ENCODE measurements at places on chromosomes 4 and X.
A peak's percentile ranks its signal among the peaks of the same experiment; 100 is the strongest.

- no peak for DNase-seq
Measured at GRCh38 chr4:17647927-17648326, 33.5 kb downstream of the MED28 start.

DNA sequence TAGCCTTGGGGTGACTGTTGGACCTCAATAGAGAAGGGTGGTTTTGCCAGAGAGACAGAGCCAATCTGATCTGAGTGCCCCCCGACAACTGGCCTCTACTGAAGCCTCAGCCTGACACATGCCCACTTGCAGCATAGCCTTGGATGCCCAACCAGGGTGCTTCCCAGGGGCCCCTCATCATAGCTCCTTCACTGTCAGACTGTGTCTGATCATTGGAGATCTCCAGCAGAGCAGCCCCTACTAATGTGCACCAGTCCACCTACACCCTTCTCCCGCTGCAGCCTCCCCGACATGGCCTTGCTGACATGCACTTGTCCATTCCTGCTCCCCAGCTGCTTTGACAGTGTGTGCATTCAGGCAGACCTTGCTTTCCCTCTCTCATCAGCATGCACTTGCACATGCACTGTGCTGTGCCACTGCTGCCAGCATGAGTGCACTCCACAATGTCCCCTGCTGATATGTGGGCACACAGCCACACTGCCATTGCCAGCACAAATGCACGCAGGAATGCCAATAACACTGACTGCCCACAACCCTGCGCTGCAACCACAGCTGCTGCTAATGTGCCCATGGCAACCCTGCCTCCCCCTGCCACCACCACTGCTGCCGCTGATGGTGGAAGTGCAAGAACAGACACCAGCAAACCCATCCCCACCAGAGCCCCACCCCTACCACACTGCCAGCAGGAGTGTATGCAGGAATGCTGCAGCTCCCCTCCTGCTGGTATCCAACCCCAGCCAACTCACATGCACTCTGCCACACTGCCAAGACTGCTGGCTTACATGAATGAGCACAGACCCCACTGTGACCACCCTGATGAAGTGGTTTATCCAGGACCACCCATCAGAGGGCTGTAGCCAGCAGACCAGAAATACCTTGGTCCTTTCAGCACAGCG lies 68.1 kb upstream of the ZMAT1 start:
- DNase-seq: no peak

DNA sequence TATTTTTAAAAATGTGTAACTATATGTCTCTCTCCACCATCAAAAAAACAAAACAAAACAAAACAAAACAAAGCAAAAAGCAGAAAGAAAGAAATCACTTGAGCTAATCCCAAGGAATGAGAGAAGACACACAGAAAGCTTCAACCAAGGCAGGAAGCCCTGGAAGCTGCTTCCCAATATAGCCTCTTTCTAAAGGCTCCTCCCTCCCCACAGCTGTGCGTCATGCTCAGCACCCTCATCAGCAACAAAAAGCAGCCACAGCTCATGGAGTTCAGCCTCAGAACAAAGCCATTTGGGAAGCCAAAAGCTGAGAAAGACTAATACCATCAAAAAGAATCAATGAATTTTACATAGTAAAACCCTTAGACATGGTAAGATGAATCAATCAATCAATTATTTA lies 501.6 kb upstream of the SMIM31 start:
- no peak for DNase-seq

GRCh38 chr4:73725985-73726384 lies 14.4 kb upstream of the CXCL8 start:
- DNase-seq: peak; percentile 97

GRCh38 chr4:150952167-150952845 lies 62.8 kb downstream of the LRBA start:
- no peak for DNase-seq

DNA sequence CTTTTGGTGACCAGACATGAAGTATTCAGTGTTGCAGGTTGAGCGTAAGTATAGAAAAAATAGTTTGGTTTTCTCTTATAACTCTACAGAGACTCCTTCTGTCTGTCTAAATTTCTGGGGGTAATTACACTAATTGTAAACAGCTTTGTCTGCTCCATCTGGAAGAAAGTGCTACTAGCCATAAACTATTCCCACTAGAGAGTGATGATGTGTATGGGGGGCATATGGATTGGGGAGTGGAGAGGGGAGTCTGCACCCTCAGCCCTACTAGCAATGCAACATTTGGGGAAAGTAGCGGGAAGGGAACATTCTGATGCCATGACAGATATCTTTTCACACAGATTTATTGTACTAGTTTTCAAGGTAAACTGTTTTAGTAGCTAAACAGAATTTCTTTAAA lies 549.7 kb downstream of the TRIML1 start:
- DNase-seq: peak; percentile 33

DNA sequence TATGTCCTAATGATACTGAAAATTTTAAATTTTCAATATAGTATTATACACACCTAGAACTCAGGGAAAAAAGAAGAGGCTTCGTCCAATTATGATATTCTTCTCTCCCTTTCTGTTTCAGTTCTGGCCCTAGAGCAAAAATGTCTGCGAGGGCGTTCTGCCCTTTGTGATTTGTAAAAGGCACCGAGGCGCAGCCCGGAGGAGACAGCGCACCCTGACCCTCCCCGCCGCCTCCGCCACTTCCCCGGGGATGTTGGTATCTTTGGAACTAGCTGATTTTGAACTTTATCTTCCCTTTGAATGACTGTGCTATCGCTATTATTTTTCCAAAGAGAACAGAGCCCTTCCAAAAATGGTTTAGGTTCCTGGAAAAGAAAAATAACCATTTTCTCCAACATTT lies 173.2 kb upstream of the FAM9B start:
- DNase-seq: no peak

GRCh38 chrX:48761674-48762471 lies at the start of gene GLOD5:
Gene GLOD5 (plus strand): TSS chrX:48761747. CDS start chrX:48761791, 44 bp downstream.
- DNase-seq: peak; percentile 0

DNA sequence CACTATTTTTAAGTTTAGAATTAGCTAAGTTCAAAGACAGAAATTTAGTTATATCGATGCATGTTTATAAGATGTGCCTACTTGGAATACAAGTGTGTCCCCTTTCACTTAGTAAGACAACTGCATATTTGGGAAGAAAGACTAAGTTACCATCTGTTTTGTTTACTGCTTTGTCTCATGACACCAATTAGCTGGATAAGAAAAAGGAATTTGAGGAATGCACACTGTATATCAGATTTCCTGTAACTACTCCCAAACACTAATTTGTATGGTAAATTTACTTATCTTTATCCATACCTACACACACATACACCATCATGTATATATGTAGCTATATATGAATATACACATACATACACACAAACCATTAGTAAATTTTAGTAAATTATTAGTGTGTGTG lies 1442.8 kb upstream of the IGFBP7 start:
- DNase-seq: no peak

DNA sequence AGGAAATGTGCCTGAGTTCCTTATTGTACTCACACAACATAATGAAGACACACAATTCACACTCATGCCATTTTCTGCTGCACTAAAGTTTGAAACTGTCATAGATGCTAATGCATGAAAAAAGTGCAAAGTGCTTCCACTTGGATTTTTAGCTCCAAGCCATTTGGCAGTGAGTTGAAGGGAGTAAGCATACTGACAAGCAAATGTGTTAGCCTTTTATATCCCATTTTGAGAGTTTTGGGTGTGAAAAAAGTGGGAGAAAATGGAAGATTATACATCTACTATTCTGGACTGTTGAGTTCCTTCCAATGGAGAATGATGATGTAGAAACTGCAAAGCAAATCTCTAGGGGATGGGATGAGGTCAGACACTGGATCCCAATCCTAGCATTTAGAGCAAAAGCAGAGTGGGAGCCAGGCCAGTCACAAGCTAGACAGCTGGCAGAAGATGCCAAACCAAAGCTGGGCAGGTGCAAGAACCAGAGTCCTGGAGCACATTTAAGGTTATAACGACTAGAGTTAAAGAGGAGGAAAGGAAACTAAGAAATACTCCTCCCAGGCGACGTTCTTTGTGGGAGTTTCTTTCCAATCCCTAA lies 216.8 kb downstream of the FBXO8 start:
- no peak for DNase-seq

DNA sequence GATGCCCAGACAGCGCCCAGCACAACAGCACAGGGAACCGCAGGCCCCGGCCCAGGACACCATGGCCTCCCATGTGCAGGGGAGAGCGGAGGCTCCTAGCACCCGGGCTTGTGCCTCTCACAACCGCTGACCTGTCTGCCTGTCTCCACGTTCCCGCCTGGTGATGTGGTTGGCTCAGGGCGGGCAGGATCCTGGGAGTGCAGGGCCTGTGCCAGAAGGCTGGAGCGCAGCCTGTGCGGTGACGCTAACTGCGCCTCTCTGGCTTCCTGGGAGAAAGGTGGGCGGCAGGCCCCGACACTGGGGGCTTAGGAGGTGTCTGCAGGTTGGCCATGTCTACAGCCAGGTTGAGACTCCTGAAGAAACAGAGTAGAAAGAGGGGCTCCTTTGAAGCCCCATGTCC lies 48.7 kb downstream of the CPZ start:
- no peak for DNase-seq

- DNase-seq: no peak
Measured at GRCh38 chr4:102422843-102423242, 77.6 kb upstream of the SLC39A8 start.

DNA sequence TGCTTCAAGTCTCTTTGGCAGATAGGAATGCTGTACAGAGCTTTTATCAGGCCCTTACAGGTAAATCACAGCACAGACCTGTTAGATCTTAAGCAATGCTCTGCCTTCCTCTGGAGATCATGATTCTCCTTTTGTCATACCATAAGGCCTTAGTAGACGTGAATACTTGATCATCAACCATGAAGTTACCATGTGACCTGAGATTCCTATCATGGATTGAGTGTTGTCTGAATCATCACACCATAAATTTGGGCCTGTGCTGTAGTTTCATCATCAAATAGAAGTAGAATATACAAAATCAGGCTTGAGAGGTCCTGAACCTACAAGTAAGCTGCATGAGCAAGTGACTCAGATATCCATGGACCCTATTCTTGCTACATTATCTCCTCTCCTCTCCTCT lies 466.8 kb upstream of the INTU start:
- peak; percentile 24 for DNase-seq

DNA sequence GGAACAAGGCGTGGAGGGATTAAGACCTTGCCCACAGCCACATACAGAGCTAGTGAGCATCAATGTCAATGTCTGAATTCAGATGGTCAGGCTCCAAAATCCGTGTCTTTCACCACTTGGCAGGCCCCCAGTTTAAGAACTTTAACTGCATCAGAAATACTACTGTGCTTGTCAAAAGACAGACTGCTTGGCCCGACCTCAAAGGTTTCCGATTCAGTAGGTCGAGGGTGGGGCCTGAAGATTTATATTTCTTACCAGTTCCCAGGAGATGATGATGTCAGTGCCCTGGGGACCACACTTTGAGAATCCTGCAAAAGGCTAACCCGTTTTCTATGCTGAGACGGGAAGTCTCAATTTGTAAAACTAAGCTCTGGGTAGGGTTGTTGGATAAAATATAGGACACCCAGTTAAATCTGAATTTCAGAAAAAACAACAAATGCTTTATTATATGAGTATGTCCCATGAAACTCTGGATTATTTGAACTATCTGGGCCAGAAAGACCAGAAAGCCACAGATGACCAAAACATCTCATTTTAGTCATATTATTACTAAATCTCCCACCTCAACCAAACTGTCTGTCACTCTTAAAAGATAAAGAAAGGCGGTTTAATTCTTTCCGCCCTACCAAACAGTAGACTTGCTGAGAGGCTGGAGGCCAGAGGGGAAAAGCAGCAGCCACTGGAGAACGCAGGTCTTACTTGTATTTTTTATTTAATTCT lies 42.7 kb downstream of the GATB start:
- DNase-seq: no peak

- peak; percentile 54 for DNase-seq
Measured at GRCh38 chr4:83858131-83858530, 322.2 kb downstream of the GPAT3 start.

All from fibroblast of skin of right biceps (primary cell).